ENCODE measurements at places on chromosomes 4 and X.

- DNase-seq, result no peak
These were observed 98.7 kb upstream of the KLHL13 start for GRCh38 chrX:118215346-118215745.

DNA sequence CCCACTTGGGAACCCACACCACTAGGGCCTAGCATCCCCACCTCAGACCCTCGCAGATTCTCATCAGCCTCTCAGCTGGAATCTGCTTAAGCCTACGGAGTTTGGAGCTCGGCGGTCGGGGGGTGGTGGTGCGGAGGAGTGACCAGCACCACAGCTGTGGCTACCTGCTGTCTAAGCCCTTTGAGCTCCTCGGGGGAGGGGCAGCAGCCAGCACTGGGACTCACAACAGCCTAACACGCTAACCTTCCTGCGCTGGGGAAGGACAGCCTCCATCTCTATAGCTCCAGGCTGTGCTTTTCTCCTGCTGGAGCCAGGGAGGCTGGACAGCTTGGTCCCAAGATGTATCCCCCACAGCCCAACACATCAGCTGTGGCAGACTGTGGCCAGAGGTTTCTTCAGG is 281.5 kb downstream of the USP46 start:
- DNase-seq, result no peak

- DNase-seq, result no peak
These were observed 872.1 kb downstream of the PCDH7 start for GRCh38 chr4:31592293-31592692.

DNA sequence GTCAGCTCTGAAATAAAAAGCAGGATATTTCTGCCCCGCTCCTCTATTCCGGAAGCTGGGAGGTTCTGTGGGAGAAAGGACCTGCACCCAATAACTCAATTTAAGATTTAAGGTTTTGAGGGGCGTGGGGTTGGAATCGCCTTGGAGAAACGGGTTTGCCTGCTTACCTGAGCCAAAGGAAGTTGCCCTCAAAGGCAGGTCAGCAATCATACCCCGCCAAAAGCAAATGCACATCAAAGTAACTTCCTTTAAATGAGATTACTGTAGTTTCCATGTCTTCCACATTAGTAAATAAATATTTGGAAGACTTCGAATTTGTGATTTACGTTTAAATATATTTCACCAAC is 978 bp upstream of the HS3ST1 start:
- DNase-seq, result no peak

DNA sequence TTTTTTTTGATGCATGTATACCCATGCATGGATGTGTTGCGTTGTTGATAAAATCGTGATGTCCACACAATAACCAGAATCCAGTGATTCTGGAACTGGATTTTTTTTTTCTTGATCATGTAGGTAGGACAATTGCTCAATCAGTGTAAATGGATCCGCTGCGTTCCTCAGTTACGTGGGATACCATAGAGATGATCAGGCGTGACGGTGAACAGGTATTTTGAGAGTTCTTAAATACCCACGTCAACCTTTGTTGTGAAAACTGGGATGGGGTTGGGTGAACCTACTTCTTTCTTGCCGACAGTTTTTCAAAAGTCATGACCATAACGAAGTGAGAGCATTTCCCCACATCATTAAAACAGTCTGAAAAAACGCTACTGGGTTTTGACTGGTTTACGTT is 913 bp upstream of the SMIM10L2A start:
- DNase-seq, result no peak

GRCh38 chrX:72705111-72705510 is 9.0 kb downstream of the PHKA1 start:
- no peak for DNase-seq

DNA sequence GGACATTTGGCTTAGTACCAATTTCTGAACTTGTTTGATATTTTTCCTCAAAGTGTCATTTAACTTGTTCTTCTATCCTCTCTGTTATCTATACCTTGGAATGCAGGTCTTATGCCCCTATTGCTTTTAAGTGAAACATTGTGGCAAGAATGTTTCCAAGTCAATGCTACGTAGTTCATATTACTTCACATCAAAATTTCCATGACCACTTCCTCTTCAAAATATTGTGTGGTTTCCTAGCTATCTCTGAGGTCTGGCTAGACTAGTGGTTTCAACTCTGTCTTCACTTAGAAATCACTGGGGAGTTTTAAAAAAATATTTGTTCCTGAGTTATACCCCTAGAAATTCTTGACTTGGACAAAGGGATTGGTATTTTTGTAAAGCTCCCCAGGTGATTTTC is 20.2 kb upstream of the RASGEF1B start:
- no peak for DNase-seq

DNA sequence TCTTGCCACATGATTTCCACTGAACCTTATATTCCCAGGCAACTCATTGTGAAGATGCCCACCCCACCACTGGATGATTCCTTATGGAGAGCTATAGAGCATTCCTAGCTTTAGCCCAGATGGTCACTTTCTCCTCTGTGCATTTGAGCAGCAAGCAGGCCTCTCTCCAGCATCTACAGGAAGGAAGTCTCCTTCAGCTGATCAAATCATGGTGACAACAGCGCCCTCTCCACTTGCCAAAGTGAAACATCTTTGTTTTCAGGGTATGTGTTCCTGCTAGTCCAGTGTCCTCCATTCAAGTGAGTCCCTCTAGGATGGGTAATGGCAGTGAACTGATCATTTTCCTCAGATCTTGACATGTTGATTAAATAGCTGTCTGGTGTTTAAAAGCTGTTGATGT is 10.9 kb upstream of the SYTL5 start:
- DNase-seq, result no peak

- DNase-seq, result no peak
These were observed 106.7 kb downstream of the VSIG4 start for GRCh38 chrX:65933085-65933589.

- no peak for DNase-seq
These were observed 575.5 kb upstream of the NDST4 start for GRCh38 chr4:115688961-115689360.
